GM12891 (cell line): ENCODE measurements at places on chromosomes 6 and 20.

- DNase-seq, result no peak
These were observed 63.1 kb downstream of the TTI1 start for GRCh38 chr20:37969949-37970855.

DNA sequence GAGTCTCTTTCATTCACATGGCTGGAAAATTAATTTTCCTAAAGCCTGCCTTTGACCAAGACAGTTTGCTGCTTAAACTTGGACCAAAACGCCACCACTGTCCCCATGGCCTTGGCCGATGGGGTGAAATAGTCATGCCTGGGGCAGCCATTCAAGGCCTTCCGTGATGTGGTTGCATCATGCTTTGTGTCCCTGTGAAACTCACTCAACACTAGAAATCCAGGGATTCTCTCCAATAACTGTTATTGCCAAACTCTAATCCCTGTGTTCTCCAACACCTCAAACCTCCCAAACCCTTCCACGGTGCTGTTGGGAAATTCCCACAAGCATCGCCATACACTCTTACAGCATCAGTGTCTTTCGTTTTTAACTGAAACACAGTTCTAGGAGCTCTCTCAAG, 1.4 kb upstream of the TXNDC5 start:
- DNase-seq, result no peak

- no peak for DNase-seq
These were observed 230.2 kb downstream of the ANKRD60 start for GRCh38 chr20:57998276-57998675.

GRCh38 chr6:84953111-84953755, 188.8 kb upstream of the TBX18 start:
- DNase-seq, result no peak

DNA sequence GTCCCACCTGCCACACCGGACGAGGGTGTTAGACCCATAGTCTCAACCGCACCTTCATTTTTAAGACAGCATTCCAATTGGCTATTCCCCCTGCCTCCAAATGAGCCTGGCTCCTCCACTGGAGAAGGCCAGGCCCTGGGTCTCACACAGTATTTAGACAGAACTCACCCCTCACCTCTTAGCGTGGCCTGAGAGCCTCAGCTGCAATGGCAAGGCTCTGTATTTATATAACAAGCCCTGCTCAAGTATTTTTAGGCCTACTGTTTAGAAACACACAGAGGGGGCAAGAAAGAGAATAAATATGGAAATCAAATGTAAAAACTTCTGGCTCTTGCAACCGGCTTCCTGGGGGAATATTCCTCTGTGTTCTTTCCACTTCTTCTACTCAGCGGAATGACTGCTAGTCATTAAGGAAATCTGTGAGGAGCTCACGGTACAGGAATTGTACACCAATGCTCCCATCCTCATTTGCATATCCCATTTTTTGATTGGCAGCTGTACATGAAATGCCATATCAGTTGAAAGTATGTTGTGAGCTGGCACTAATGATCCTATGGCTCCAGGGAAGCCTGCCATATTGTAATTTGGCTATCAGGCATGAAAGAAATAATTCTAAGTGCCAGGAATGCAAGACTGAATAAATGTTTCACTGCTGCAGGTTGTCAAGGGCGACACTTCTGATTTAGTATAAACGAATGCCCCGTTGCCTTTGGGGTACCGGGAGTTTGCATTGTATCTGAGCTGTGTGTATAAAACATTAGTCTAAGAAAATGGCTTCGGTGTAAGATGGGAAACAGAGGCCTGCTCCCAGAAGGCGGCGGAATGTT, 207.5 kb downstream of the ZNF217 start:
- no peak for DNase-seq

GRCh38 chr6:1525364-1526038, 84.2 kb upstream of the FOXC1 start:
- no peak for DNase-seq

GRCh38 chr20:41370176-41370575, 3.6 kb upstream of the EMILIN3 start:
- DNase-seq, result no peak

- no peak for DNase-seq
These were observed 218.8 kb downstream of the TAF4 start for GRCh38 chr20:61846741-61847419.

DNA sequence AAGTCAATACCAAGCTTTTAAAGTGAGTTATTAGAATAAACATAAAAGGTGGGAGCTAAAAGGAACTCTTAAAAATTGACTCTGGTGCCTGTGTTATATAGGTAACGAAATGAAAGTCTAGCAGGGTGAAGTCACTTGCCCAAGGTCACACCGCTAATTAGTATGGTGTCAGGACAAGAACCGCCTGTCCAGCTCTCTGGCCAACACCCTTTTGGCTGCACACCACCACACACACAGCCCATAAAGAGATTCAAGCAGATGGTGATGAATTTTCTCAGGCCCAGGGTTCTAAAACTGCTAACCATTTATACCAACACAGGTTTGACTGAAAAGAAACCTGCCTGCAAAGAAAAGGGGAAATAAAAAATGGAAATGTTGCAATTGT, 20.2 kb downstream of the GFOD1 start:
- DNase-seq, result no peak

DNA sequence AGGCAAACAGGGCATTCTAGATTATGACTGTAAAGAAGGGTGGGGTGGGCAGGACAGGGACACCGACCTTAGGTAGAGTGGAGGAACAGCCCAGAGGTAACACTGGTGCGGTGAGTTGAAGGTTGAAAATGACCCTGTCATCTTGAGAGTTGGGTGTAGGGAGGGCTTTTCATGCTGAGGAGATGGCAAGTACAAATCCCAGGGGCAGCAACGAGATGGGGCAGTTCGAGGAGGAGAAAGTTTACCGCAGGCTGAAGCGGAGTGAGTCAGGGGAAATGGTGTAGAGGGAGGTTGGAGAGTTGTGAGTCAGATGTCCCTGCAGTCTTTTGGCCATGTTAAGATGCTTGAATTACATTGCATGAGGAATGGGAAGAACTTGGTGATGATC, 101.1 kb downstream of the HIVEP1 start:
- DNase-seq, result no peak

DNA sequence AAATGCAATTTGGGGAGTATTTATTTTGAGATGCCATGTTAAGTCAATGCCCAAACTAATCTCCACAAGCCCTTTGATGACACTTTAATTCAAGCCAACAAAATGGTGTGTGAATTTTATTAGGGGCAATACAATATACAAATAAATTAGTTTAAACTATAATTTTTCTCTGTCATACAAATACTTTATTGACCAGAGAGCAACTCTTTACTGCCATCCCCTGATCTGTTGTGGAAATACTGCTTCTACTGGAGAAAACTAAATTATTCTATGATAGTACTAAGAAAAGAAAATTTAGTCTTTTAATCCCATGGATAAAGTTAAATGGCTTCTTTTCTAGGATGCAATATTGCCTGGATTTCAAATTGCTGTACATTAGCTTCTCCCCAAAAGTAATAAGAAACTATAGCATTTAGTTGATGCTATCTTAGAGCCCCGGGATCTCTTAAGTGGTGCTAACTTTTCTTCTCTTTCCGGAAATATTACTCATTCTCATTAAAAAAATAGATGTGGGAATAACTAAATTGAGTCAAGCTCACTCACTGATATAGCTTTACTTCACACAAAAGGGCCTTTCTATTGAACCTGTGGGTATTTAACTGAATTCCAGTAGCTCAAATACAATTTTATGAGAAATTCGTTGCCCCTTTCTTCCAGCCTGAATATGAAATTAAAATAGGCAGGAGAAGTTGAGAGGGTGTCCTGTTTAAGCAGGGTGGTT, 49.2 kb downstream of the SMPDL3A start:
- DNase-seq, result no peak

- no peak for DNase-seq
These were observed 48.2 kb downstream of the PLG start for GRCh38 chr6:160750276-160750689.

- DNase-seq, result no peak
These were observed 204.4 kb upstream of the ID4 start for GRCh38 chr6:19632786-19633185.

DNA sequence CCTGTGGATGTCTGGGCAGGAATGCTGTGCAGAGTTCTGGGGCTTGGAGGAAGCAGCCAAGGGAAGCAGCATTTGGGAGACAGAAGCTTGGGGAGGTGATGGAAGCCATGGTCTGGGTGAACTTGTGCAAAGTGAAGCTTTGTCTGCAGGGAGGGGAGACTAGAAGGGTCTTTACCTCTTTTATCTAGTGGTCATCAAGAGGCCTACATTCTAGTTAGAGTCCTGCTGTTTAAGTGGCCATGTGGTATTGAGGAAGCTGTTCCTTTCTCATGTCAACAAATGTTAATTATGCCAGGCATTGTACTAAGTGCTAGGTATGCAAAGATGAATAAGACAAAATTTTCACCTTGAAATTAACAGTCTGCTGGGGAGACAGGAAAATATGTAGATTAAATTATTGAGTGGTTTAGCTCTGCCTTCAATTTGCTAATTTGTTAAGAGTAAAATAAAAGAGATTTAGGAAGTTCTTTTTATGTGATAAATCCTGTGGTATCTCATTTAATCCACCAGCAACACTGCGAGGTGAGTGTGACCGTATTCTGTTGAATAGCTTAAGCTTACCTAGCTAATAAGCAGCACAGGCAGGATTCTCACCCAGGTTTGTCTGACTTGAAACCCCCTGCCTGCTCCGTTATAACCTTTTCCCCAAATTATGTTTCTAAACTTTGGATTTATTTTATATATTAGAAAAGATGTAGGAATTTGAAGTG, 43.1 kb downstream of the ARID1B start:
- no peak for DNase-seq

DNA sequence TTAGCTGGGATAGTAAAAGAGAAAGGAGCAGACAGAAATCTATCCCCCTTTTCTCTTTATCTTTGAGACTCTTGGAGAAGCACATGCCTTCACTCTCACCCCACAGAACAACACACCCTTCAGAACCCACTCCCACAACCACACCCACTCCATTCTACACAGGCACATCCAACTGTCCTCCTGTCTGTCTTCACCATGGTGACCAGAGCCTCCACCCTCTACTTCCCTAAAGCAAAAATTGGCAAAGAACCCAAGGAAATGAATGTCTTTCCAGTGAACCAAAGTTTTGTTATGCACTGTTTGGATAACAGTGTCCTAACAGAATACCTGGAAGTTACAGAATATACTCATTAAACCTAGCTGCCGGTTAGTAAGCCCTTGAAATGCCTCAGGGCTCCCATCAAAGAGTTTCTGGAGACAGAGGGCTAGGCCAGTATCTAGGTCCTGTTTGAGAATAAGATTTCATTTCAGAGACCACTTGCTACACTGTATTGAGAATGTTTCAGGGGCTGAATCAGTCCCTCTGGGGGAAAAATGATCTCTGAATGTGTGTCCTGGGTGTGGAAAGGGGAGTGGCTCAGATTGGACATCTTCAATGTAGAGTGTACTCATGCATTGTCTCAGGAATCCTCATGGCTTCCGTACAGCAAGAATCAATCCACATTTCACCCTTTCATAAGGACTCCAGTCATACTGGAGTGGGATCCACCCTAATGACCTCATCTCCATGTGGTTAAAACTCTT, 101.1 kb downstream of the LY86 start:
- DNase-seq, result no peak

GRCh38 chr6:27019651-27020552, 227.6 kb upstream of the PRSS16 start:
- DNase-seq, result peak; percentile 39

- DNase-seq, result no peak
These were observed 75.8 kb downstream of the EFHC1 start for GRCh38 chr6:52495922-52496321.

DNA sequence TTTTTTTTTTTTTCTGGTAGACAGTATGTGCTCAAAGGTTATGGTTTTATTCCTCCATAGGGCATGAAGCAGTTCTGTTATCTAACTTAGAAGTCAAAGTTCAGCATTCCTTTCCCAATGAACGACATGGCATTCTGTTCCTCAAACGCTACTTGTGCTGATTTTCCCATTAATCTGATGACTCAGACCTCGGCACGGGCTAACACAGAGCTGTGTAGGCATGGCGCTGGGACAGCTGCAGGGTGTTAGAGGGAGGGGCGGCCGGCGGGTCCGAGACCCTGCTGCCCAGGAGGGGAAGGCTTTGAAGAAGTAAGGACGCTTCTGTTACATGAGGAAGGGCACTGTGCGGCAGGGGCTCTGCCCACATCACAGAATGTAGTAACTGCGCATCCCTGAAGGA, 93.6 kb upstream of the AGPAT4 start:
- DNase-seq, result no peak
